ENCODE measurements at places on chromosomes 2 and 18.

GRCh38 chr2:171735991-171736710 lies 48.9 kb downstream of the DYNC1I2 start:
- DNase-seq: no peak

- DNase-seq: no peak
Measured at GRCh38 chr2:168311261-168311910, 64.0 kb upstream of the STK39 start.

- no peak for DNase-seq
Measured at GRCh38 chr2:138922973-138923563, 142.9 kb upstream of the NXPH2 start.

- DNase-seq: no peak
Measured at GRCh38 chr18:62420151-62420512, 95.0 kb downstream of the TNFRSF11A start.

DNA sequence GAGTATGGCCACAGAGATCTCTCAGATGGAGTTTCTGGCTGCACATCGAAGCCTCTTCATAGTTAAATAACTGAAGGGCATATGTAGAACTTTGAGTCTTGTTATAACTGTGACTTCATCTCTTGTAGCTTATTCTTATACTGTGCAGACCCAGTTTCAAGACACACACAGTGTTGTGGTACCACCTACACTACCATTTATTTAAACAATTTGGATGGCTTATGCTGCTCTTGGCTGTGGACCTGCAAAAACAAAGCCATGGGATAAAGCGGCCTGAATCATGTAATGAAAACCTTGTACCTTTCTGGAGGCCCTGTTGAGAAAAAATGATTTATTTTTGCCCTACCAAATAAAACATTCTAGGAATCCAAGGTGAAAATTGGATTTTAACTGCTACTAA lies 262.8 kb upstream of the RASGRP3 start:
- DNase-seq: no peak

DNA sequence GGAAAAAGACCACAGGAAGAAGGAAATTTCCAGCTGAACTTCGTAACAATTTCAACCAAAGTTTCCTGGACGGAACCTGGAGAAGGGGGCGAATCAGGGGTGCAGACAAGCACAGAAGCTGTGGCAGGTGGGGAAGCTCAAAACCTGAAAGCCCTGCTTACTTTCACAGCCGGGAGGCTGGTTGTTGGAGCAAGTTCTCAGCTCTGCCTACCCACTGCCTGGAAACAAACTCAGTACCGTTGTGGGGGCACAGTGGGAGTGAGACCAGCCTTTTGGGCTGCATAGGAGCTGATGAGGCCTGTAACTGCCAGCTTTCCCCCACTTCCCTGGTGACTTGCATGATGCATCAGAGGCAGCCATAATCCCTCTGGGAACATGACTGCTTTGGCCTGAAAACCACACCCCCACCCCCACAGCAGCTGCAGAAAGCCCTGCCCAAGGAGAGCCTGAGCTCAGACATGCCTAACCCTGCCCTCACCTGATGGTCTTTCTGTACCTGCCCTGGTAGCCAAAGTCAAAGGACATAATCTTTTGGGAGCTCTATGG lies 207.0 kb upstream of the VWC2L start:
- no peak for DNase-seq

DNA sequence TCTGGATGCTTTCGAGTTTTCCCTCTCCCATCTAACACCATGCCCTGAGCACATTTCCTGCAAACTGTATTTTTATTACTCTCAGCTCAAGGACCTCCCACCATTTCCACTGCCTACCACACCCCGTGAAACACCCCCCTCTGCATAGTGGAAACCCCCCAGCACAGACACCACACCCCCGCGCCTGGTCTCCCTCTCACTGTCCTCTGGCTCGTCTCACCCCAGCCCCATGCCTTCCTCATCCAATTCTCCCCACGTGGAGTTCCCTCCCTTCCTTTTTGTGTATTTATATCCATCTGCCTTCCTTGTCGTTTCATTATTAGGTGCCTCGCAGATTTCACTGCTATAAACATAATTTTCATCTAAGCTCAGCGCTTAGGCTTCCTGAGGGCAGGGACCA lies 307.5 kb downstream of the CELF4 start:
- no peak for DNase-seq

DNA sequence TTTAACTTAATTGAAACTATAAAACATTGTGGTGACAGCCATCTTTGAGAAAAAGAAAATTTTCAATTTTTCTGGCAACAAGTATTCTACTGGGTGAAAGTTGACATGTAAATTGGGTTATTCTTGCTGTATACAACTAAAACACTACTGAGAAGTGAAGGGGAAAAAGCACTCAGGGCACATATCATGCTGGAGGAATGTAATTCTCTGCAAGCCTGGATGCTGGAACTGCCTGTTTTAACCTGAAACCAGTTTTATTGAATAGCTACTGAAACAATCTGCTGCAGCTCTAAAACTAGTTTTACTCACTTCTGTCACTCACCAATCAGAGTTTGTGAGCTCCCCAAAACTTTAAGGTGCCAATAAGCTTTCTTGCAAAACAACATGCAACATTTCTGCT lies 1136.0 kb downstream of the LRP1B start:
- no peak for DNase-seq

- peak; percentile 22 for DNase-seq
Measured at GRCh38 chr18:13530879-13531387, 195.4 kb downstream of the FAM210A start.

DNA sequence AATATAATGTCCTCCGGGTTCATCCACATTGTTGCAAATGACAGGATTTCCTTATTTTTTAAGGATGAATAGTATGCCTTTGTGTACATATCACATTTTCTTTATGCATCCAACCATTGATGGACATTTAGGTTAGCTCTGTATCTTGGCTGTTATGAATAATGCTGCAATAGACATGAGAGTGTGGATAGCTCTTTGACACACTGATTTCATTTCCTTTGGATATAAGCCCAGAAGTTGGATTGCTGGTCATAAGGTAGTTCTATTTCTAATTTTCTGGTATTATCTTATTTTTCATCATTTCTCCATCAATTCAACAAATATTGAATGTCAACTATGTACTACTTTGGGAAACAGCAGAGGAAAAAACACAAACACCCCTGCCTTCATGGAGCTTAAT lies 423.3 kb downstream of the MTX2 start:
- DNase-seq: no peak

- no peak for DNase-seq
Measured at GRCh38 chr2:212726403-212726802, 187.8 kb upstream of the ERBB4 start.

DNA sequence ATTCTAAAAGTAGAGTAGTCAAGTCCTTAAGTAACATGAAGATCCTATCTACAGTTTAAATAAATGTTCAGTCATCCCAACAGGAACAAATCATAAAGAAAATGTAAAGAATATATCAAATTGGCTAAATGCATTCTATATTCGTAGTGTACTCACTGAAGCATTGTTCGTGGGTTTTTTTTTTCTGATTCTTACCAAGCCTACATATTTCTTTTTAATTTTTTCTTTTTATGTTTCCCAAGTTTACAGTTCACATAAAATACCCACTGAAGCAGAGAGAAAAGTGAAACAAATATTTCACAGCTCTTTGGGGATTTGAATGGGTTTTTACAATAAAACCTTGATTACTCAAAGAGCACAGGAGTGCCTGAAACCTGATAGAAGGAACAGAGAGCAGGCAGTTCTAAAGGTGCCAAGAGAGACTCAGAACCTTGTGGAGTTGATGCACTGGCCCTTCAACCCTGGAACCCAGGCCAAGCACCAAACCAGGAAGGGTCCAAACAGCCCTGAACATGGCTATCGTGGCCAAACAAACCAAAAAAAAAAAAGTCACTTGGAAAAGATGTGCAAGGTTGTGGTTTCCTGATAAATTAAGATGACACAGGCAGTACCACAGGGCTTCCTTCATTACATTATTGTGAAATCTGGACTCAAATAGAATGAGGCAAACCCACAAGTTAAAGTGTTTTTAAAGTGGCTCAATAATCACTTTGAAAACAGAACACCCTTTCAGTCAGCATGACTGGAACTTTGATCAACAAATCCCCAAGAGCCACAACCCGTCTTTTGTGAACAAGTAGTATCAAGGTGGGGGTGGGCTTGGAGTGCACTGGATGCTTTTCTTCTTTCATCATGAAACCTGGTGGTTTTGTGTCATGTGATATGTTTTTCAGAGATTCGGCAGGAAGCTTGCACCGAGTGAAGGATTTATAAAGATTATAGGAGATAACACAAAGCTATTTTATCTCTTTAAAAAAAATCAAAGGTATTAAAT lies 245.0 kb upstream of the FN1 start:
- peak; percentile 54 for DNase-seq

GRCh38 chr2:64972876-64973275 lies 16.3 kb upstream of the SLC1A4 start:
- no peak for DNase-seq

GRCh38 chr18:63031375-63031774 lies 288.2 kb downstream of the BCL2 start:
- DNase-seq: no peak

DNA sequence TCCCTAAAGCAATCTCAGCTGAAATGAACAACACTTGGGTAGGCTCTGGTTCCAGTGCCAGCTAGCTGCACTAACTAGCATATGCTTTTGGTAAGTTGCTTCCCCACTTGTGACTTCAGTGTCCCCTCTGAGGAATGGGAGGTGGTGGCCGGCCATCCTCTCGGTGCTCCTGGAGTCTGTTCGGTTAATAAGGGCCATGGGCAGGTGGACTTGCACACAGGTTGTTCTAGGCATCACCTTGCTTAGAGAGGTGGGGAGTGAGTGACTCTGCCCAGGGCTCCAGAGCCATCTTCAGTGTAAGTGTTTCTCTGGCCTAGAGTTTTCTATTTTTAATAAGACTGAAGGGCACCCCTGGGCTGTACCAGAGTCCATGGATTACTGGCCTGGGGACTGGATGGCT lies 18.8 kb upstream of the TAF1B start:
- no peak for DNase-seq

GRCh38 chr18:50401888-50402287 lies 27.0 kb downstream of the SKA1 start:
- no peak for DNase-seq

DNA sequence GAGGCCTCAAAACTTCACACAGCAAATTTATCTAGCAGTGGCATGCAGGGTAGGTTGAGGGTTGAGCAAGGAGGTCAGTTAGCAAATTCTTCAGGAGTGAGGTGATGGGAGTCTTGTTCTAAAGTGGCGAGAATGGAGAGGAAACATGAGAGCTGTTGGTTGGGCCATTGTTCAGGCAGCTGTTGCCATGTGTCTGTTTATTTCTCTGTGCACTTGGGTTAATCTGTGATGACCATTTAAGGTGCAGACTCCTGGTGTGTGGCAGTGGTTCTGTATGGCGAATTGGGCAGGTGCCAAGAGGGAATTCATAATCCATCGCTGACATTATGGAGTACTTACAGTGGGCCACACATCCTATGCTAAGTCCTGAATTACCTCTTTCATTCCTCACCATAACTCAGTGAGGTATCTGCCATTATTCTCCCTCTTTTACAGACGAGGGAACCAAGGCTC lies 30.4 kb downstream of the TMEM178A start:
- no peak for DNase-seq

- DNase-seq: no peak
Measured at GRCh38 chr18:5198311-5198710, 1.3 kb upstream of the AKAIN1 start.

- no peak for DNase-seq
Measured at GRCh38 chr2:5520463-5520972, 171.7 kb upstream of the SOX11 start.

GRCh38 chr18:62140259-62140658 lies 46.6 kb downstream of the PIGN start:
- no peak for DNase-seq

GRCh38 chr2:128465246-128466170 lies 146.8 kb upstream of the HS6ST1 start:
- DNase-seq: no peak

- DNase-seq: no peak
Measured at GRCh38 chr2:9029721-9030120, 26.2 kb upstream of the MBOAT2 start.

DNA sequence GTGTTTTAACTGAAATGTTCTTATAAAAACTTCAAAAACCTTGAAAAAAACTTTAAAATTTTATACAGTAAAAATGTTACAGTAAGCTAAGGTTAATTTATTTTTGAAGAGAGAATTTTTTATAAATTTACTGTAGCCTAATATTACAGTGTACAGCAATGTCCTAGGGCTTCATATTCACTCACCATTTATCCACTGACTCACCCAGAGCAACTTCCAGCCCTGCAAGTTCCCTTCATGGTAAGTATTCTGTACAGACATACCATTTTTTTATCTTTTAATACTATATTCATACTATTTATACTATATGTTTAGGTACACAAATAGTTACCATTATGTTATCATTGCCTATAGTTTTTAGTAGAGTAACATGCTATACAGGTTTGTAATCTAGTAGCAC lies 396.7 kb upstream of the MMADHC start:
- no peak for DNase-seq

DNA sequence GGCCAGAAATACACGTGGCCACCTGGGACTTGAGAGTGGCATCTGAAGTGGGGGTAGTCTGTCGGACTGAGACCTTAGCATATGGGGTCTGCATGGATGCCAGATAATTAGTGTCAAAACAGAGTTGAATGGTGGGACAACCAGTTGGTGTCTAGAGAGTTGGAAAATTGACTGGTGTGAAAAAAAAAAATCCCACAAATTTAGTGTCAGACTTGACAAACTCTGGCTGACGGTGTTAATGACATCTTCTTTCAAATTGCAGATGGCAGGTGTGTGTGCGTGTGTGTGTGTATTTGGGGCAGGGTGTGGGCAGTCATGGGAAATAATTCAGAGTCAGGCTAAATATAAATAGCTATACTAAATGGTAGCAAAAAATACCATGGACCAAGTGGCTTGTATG lies 365.4 kb upstream of the RGPD4 start:
- no peak for DNase-seq

- DNase-seq: peak; percentile 81
Measured at GRCh38 chr18:13464432-13465123, 246.0 kb downstream of the LDLRAD4 start.

DNA sequence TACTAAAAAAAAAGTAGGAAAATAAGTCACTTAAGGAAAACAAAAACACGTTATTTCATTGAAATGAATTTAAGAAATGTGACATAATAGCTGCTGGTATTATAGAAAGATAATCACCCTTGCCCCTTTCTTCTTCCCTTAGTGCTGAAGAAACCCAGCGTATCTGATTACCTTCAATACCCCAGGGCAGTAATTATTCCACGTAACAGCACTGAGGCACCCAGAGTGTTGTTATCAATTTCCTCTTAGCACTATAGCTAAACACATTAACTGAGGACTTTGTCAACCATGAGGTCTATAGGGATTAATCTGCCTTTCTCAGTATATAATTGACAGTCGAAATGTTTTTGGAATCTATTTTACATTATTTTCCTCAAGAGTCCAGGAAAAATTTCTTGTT lies 180.0 kb upstream of the NXPH2 start:
- no peak for DNase-seq

DNA sequence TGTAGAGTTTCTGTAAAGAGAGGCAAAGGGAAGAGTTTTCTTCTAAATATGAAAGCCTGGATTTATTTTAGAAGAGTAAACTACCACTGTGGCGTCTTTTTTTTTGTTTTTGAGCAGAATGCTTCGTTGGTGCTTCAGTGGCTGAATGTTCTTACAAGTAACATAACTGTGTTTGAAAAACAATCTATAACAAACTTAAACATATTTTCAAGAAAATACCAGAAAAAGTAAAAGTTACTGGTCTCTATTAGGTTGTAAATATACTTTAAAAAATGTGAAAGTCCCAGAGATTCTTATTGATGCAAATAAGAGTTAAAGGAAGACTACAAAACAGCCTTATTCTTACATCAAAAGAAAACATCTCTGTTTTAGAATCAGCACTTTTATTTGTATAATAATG lies 76.2 kb downstream of the NEB start:
- DNase-seq: no peak

Data from CD4-positive, alpha-beta T cell treated with Interleukin-17A for 1 hour (primary cell).